ENCODE measurements at places on chromosomes 11 and 22.

DNA sequence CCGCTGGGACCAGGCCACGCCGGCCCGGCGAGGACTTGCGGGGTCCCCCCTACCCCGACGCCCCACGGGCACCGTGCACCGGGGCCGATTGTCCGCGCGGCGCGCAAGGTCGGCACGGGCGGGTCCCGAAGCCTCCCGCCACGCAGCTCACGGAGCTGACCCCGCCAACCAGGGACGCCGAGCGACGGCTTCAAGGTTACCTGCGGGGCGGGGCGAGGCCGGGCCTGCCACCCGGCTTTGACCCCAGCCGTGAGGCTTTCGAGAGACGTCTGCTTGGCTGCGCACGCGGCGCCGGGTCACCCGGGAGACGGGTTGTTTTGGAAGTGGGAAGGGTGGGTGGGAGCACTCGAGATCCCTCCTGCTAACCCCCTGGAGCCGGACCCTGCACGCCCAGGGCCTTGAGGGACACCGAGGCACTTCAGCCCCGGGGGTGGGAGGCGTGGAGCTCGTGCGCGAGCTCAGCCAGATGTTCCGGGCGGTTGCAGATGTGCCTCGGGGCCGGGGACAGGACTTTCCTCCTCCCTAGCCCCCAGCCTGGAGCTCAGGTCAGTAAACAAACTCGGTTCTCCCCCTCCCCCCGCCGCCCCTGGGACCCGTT lies 3.2 kb upstream of the WNT11 start:
- DNase-seq, result no peak

GRCh38 chr22:35540595-35541253 lies at the start of gene RASD2:
Gene RASD2, plus strand, starts transcription at chr22:35540831. Its CDS starts 5,979 bp downstream, at chr22:35546810.
- DNase-seq, result peak; percentile 38

GRCh38 chr11:116601814-116602636 lies 170.8 kb downstream of the BUD13 start:
- DNase-seq, result peak; percentile 11

DNA sequence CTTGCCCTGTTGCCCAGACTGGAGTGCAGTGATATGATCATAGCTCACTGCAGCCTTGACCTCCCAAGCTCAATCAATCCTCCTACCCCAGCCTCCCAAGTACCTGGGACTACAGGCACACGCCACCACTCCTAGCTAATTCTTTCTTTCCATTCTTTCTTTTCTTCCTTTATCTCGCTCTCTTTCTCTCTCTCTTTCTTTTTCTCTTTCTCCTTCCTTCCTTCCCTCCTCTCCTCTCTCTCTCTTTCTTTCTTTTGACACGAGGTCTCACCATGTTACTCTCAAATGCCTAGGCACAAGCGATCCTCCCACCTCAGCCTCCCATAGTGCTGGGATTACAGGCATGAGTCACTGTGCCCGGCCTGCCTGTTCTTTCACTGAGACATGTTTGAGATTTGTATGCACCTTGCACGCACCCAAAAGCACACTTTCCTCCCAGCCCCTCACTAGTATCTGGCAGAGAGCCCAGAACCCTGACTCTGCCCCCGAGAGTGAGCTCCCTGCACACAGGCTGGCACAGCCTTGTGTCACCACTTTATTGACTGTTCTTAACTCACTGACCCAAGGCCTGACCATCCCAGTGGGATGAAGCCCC lies 56.8 kb downstream of the CD6 start:
- DNase-seq, result no peak

- DNase-seq, result no peak
These were observed 3.4 kb upstream of the SIDT2 start for GRCh38 chr11:117175104-117175503.

GRCh38 chr11:35064114-35064800 lies 74.7 kb upstream of the CD44 start:
- DNase-seq, result no peak

DNA sequence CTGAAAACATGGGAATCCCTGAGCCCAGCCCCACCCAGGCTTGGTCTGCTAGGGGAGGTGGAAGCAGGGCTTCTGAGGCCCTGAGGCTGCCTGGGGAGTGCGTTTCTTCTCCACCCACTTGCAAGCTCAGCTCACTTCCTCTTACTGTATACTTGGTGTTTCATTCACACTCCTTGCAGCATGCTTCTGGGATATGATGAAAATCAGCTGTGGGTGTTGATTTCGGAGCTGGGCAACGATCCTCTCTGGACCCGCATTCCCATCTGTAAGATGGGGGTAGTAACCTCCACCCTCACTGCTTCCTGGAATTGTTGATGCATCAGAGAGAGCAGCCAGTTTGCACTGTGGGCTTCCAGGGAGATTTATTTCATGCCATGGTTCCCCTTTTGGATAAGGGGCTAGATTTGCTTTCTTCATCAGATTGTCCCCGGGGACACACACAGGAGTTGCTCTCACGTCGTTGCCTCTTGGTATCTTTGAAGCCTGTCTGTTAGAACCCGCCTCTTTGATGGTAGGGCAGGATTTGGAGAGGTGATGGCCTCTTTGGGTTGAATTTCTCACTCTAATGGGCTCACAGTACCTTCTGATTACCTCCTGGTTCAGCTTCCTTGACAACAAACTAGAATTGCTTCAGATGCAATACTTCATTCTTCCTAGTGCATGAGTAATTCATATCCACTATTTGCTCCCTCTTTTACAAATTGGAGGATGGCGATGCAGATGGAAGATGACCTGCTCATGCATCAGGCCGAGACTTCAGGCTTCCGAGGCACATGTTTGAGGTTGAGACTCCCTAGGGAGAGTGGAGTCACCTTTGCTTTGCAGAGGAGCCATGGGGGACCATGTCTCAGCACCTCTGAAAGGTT lies 40.4 kb downstream of the BCR start:
- DNase-seq, result peak; percentile 85

DNA sequence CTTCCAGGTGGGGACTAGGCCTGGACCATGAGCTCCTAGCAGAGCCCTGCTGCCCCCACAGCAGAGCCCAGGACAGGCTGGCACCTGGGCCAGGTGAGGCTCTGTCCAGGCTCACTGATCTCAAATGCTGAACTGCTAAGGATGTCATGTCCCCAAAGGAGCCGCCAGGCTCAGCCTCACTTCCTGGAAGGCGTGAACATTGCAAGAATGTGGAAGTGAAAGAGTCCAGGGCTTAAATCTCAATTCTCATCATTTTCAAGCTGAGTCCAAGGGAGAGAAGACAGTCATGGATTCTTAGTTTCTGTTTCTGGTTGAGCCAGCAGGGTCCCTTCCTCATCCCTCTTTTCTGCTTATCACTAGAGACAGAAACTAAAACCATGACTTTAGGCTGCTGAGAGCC lies 5.0 kb downstream of the ASCL2 start:
- no peak for DNase-seq

DNA sequence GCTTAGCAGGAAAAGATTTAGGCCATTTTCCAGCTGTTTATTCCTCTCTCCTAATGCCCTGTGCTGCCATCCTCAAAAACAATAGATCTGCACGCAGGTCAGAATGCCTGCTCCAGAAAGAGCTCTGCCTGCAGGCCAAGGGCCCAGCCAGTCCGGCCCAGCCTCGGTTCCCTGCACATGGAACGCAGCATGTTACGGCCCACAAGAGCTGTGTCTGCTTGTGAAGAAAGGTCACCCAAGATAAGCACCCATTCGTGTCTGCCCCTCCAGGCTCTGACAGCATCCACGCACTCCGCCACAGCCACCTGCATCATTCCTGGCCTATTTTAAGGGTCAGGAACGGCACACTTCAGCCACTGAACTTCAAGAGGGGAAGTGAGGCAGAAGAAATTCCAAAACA lies 152.2 kb downstream of the SPATA19 start:
- no peak for DNase-seq

DNA sequence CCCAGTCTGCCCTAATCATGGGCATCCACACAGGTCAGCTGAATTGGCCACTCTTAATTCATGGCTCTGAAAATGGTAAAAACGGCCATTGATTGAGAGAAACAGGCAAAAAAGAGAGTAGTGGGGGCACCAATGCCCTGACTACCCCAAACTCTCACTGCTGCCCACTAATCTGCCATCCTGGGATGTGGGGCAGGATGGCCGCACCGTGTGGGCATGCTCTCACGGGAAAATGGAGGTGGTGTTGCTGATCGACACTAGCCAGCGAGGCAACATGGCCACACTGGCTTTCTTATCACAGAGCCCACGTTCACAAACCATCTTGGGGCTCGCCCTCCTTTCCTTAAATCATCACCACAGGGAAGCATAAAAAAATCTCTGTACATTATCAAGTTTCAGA lies 11.2 kb upstream of the TUB start:
- DNase-seq, result no peak

GRCh38 chr11:115134926-115135325 lies 369.3 kb downstream of the CADM1 start:
- DNase-seq, result no peak

DNA sequence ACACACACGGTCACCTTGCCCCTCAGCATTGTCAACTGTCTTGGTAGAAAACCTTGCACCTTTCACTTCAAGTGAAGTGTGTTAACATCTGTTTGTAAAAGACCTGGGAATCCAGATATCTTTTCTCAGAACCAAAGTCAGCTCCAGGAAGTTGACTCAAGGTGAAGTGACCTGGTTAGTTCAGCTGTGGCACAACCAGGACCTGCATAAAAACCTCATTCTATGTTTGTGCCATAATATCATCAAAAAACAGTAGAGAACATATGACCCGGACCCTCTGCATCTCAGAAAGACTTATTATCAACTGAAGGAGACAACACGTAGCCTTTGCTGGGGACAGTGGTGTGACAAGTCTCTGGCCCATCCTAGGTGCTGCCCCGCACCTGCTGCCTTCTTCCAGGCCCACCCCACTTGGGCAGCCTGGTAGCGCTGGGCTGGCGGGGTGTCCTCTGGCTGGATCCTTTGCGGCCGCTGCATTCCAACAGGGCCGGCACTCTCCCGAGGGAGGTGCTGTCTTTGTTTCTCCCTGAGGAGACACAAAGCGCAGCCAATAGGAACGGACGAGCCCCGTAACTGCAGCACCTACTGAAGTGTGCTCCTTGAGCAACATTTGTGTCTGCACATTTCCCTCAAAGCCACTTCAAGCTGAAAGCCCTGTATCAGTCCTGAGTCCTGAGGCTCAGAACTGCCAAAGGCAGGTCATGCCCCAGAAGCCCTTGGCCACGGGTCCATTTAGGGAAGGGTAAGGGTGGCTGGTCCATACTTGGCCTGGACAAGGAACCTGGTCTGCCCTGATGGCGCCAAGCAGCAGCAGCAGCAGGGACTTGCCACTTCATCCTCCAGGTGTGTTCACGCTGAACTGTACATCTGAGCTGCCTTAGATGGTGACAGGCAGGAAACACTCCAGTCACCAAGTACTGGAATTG lies 25.2 kb downstream of the LRRC74B start:
- DNase-seq, result no peak

GRCh38 chr22:32584650-32585049 lies 110.0 kb downstream of the FBXO7 start:
- no peak for DNase-seq

GRCh38 chr11:45664376-45665205 lies 831 bp downstream of the CHST1 start:
- no peak for DNase-seq

DNA sequence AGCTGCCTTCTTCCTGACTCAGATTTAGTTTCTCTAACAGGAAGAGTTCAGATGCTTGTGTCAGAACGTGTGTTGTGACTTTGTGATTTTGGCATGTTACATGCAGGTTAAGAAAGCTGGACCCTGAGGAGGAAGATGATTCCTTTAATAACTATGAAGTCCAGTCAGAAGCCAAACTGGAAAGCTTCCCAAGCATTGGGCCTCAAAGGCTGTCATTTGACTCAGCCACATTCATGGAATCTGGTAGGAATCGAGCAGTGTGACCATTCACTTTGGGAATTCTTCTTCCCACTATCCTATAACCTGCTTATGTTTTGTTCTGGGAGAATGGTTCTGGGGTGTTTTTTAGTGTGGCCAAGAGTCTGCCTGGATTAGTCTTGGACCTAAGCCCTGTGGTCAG lies 48.0 kb downstream of the CABIN1 start:
- DNase-seq, result no peak

GRCh38 chr11:68528630-68529029 lies 68.1 kb downstream of the PPP6R3 start:
- DNase-seq, result peak; percentile 18

DNA sequence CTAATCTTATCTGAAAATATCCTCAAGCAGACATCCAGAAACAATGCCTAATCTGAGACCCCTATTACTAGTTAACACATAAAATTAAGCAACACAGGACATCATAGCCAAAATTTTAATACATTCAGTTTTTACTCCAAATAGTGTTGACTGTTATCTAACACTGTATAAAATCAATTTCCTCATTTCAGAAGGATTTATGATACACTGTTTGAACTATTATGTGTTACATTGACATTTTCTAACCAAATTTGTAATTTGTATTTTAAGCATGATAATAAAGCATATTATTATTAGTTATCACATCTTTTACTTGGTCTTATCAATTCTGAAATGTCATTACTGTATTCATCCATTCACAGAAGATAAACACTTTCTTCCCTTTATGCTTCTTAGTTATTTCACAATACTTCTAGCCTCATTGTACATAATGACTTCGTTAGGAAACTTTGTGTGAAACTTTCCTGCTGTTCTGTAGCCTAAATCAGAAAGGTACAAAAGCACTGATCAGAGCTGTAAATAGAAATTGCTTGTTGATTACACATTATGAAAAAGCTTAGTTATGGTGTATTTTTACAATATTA lies 1248.9 kb downstream of the JRKL start:
- DNase-seq, result no peak

GRCh38 chr11:14029971-14030920 lies 67.7 kb downstream of the SPON1 start:
- DNase-seq, result no peak

Data from HL-60 (cell line).